ENCODE measurements at places on chromosomes 2 and 18. TPM values are rescaled to one million over a fixed set of nuclear protein-coding genes. Genes with fewer than 3 reads are reported as not detected.

The TSPYL6 gene
- not detected for total RNA-seq

The GALNT5 gene
- 7.2 TPM for total RNA-seq

The ITSN2 gene
- total RNA-seq, result 42.6 TPM

The CGREF1 gene
- 6.2 TPM for total RNA-seq

The C2orf66 gene
- total RNA-seq, result 0.12 TPM

The RIT2 gene
- total RNA-seq, result not detected

The GALNT14 gene
- 1.2 TPM for total RNA-seq

The GKN2 gene
- total RNA-seq, result not detected

The SCN3A gene
- total RNA-seq, result 0.12 TPM

The MARS2 gene
- 3.1 TPM for total RNA-seq

The UGT1A10 gene
- total RNA-seq, result not detected

The KYNU gene
- 16.6 TPM for total RNA-seq

The ERCC3 gene
- 53.6 TPM for total RNA-seq

The SLC38A11 gene
- 1.5 TPM for total RNA-seq

The CIB4 gene
- total RNA-seq, result not detected

The STON1 gene
- 8.2 TPM for total RNA-seq

The AQP12B gene
- total RNA-seq, result not detected

Data from uterine smooth muscle cell (primary cell).